AG04450 (cell line): ENCODE measurements at places on chromosomes 1 and 21. TPM values are rescaled to one million over a fixed set of nuclear protein-coding genes. Genes with fewer than 3 reads are reported as not detected.

Gene NHLH1
- polyA plus RNA-seq = 0.19 and 0.35 TPM in 2 replicates

Gene CZIB
- 82.5 and 89.6 TPM in 2 replicates for polyA plus RNA-seq

Gene SPATA17
- 0.61 and 0.69 TPM in 2 replicates for polyA plus RNA-seq

Gene FCGR3B
- not detected in 2 replicates for polyA plus RNA-seq

Gene CRYBG2
- not detected in 2 replicates for polyA plus RNA-seq

Gene PANK4
- 10.9 and 13.4 TPM in 2 replicates for polyA plus RNA-seq

Gene TEDDM1
- not detected in 2 replicates for polyA plus RNA-seq

Gene KCNA3
- polyA plus RNA-seq = 0.12 and 0.16 TPM in 2 replicates

Gene USP1
- polyA plus RNA-seq = 8.4 and 13.8 TPM in 2 replicates
